Pancreas (tissue), 10 donors: ENCODE measurements at places on chromosomes 3 and 15.

DNA sequence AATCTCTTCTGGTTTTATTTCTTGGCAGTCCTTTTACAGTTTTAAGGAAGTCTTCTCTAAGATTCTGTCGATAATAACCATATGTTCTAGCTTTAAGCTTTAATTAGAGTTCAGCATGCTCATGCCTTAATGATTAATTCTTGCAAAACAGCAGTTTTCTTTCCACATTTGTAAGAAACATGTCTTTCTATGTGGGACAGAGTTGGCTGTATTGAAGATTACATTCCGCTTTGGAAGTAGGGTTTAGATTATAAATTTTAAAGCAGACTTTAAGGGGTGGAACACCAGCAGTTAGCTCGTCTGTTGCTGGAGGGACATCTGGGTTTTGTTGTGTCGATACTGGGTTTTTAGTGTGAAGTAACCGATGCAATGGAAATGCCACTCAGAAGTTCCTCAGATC lies 35.3 kb downstream of the SQOR start:
- DNase-seq: no peak

DNA sequence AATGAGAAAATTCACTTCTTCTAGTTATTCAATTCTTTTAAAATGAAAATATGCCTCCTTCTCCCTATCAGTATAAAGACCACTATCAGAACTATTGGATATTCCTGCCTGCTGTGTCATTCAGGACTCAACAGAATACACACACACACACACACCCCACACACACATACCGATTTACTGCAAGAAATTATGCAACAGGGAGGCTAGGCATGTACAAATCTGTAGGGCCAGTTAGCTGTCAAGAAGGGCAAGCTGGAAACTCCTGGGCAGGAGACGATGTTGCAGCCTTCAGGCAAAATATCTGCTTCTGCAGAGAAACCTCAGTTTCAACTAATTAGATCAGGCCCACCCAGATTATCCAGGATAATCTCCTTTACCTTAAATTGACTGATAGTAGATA lies 13.9 kb upstream of the RYR3 start:
- no peak for DNase-seq

- no peak for DNase-seq
These were observed 212.3 kb upstream of the CFAP20DC start for GRCh38 chr3:59262076-59262498.

DNA sequence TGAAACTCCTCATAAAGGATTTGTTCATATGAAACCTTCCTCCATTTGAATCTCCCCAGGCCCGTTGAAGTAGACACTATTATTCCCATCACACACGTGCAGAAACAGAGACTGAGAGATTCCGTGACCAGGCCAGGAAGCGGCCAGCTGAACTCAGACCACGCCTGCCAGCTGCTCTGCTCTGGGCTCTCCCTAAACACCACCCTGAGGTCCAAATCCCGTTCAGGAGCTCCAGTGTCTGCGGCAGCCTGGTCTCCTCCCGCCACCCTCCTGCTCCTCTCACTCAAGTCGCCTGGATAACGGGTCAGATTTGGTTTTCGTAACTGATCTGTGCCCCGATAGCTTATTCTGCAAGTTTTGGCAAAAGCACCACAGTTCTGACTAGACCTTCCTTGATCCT lies 53.6 kb upstream of the SNRPA1 start:
- no peak for DNase-seq

DNA sequence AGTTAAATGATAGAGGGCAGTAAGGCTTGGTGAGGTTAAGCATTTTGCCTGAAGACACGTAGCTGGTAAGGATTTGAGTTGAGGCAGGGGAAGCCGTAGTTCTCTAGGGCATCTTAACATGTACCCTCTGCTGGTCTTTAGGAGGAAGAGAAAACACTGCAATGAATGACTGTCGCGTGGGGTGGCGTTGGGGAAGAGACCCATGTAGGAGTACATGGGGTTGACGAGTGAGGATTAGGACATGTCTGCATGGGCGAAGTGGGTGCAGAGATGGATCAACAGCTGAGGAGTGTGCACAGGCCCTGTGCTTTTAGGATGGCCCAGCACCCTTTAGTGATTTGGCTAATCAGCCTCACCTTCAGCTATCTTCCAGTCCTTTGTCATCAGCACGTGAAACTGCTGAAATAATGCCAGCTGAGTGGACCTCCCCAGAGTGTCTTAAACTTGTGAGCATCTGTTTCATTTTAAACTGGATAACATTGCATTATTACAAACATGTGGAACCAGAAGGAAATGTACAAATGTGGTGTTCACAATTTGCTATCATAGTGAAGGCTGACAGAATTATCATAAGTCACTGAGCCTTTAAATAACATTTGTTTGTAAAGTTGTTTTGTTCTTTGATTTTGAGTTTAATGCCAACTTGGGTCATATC lies 15.3 kb downstream of the P2RY14 start:
- DNase-seq: no peak

GRCh38 chr3:123262226-123262625 lies 60.5 kb downstream of the SEC22A start:
- DNase-seq: no peak
